ENCODE measurements at places on chromosomes 16 and 17.
A peak's percentile ranks its signal among the peaks of the same experiment; 100 is the strongest.

DNA sequence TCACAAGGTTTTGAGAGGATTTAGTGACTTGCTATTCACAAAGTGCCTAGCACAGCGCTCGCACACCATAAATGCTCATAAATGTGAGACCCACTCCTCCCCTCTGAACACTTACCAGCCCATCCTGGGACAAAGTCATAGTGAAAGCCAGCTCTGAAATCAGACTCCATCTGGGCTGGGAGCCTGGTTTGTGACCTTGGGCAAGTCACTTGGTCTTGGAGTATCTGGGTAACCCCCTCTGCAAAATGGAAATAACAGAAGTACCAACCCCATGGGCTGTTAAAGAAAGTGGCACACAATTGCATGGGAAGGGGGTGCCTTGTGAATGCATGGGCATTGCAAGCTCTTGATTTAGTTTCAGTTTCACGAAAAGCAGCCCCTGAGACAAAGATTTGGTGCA lies 104.7 kb upstream of the CDH5 start:
- DNase-seq = no peak

- peak; percentile 55 for DNase-seq
Measured at GRCh38 chr17:19533718-19534561, at the start of gene SLC47A1. SLC47A1 (plus strand) TSS chr17:19533854; CDS start chr17:19533940, 86 bp downstream.

- DNase-seq = peak; percentile 72
Measured at GRCh38 chr16:2148714-2149629, 547 bp downstream of the RAB26 start.

GRCh38 chr17:76883744-76884525 lies 15.7 kb downstream of the MGAT5B start:
- no peak for DNase-seq

GRCh38 chr17:35981246-35981645 lies at the start of gene CCL16:
CCL16 (minus strand) TSS chr17:35981497; CDS start chr17:35981420, 77 bp downstream.
- DNase-seq = no peak

- peak; percentile 56 for DNase-seq
Measured at GRCh38 chr17:80545499-80545826, 825 bp downstream of the RPTOR start.

- DNase-seq = no peak
Measured at GRCh38 chr17:76473541-76473985, 6.2 kb downstream of the AANAT start.

DNA sequence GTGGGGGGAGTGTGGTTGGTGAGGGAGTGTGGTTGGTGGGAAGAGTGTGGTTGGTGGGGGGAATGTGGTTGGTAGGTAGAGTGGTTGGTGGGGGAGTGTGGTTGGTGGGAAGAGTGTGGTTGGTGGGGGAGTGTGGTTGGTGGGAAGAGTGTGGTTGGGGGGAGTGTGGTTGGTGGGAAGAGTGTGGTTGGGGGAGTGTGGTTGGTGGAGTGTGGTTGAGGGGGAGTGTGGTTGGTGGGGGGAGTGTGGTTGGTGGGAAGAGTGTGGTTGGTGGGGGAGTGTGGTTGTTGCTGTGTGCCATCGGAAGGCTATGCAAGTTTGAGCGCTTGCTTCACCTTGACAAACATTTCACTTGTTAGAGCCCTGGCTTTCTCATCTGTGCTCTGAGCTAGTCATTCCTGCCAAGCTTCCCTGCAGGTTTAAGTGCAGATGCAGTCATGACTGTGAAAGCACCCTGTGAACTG lies 20.1 kb downstream of the MINK1 start:
- no peak for DNase-seq

DNA sequence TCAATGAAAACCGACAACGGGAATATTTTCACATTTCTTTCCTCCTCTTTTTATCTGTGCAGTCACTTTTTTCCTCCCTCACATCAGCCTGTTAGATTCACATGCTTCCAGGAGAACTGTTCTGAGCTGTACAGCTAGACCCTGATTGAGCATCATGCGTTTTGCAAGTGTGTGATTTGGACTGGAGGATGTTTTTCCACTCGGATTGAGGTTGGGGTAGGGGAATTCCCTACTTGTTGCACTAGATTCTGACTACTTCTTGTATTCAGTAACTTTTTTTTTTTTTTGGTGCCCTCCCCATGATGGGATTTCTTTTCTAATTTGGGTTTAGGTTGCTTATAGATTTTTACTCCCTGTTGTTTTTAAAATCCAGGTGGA lies 4.8 kb downstream of the MSI2 start:
- DNase-seq = no peak

DNA sequence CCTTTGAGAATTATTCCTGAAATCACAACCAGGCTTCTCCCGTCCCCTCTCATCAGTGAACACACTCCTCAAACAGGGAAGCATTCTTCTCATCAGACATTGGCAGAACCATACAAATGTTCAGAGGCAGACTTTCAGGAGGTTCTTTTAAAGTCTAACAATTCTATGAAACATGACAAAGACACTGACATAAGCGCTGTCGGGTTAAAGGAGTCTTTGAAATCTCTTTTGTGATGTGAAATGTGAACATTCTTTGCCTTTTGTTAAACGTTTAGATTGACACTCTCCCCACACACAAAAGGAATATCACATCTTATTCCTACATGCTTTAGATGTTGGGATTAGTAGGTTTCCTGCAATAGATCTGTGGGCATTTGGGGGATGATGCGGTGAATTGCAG lies 63.9 kb downstream of the NETO2 start:
- no peak for DNase-seq

DNA sequence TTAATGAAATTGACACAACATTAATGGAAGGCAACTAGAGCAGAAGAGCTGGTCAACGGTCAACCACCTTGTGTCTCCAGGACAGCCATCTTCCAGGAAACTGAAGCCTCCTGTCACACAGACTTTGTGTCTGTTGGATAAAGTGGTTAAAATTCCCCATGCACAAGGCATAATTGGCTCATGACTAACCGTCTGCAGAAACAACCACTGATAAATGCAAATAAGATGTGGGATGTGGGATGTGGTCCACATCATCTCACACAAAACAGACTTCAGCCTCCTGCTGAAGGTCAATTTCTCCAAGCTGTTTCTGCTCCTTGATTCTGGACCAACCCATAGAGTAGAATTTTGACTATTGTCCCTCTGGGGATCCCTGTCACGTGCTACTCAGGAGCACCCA lies 26.9 kb upstream of the XYLT1 start:
- DNase-seq = no peak

DNA sequence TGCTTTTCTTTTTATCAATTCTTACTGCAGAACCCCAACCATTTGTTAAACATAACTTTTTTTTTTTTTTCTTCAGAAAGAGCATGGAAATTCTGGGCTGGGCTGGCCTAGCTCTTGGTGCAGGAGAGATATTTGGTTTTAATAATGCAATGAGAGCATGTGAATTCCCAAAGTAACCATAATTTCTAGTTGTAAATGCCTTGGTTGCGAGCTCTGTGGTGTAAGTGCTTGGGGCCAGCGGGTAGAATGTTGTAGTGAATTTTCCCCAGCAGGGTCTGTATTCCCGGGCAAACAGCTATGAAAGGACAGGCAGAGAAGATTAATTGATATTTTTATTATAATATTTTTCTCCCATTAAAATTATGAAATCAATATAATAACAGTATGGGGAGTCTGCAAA lies 465.6 kb downstream of the HS3ST4 start:
- DNase-seq = no peak

DNA sequence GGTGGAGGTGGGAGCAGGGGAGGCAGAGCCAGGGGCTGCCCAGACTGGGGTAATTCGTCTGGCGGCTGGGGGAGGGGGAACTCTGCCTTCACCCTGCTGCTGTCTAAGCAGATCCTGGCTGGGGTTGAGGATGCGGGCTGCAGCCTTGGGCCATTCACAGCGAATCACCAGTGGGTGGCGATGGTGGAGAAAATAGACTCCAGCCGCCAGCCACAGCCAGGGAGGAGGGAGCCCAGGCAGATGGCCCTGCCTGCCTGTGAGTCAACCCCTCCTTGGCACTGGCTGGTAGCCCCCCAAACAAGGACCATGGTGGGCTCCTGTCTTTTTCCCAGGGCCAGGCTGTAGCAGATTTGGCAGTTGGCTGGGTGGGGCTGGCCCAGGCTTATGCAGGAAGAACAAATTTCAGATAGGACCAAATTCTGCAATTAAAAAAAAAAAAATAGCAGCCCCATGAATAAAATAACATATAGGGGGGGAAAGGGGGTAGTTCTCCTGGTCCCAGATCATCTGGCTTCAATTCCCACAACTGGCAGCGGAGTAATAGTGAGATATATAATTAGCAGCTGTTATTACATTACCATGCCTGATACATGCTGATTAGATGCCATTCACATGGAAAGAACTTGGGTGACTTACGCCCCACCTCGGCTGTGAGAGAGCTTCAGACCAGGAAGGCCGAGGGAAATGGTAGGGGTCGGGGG lies 41.5 kb upstream of the CDH5 start:
- DNase-seq = peak; percentile 67

- no peak for DNase-seq
Measured at GRCh38 chr17:45061606-45062205, 589 bp downstream of the NMT1 start.

GRCh38 chr16:83971165-83972130 lies 3.4 kb downstream of the NECAB2 start:
- DNase-seq = no peak

DNA sequence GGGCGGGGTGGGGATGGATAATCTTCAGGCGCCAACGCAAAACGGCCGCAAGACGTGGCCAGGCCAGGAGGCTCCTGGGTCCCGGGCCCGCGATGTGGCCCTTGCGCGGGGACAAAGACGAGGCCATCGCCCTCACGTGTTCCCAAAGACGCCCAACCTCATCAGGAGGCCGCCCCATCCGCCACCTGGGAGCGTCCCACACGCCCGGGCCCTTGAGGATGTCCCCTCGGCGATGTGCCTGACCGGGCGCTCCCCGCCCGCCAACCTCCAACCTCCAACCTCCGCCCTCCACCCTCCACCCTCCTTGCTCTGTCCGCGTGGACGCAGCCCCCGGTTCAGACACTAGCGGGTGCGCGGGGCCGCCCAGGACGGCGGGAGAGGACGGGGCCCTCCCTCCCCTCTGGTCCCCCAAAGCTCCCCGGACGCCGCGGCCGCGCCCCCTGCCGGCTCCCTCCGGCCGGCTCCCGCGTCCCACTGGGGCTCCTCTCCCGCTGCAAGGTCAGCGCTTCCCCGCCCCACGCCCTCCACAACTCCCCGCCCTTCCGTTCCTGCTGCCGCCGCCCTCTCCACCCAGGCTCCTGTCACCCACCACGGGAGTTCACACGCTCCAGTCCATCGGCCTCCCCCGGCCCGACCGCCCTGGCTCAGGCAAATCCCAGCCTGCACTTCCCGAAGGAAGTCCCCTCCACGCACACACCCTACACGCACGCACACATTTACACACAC lies 250.8 kb upstream of the RPL38 start:
- DNase-seq = peak; percentile 84

DNA sequence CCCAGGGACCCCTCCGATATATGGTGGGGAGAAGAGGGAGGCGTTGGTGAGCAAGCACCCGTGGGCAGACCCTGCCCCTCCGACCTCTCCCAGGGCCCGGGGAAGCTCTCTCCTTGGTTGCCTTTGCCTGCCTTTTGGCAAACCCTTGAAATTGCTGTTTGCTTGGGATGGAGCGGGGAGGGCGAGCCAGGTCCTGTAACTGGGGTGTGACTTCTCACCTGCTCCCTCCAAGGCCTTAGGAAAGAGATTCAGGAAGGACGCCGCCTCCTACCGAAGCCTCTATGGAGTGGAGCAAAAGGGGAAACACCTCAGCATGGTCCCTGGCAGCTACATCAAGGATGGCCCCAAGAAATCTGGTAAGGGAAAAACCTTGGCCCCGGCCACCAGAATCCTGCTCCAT lies 4.6 kb downstream of the C16orf78 start:
- DNase-seq = no peak

- DNase-seq = no peak
Measured at GRCh38 chr17:9226794-9227135, 205.5 kb downstream of the NTN1 start.

- no peak for DNase-seq
Measured at GRCh38 chr17:15398291-15398690, 56.9 kb upstream of the TEKT3 start.

DNA sequence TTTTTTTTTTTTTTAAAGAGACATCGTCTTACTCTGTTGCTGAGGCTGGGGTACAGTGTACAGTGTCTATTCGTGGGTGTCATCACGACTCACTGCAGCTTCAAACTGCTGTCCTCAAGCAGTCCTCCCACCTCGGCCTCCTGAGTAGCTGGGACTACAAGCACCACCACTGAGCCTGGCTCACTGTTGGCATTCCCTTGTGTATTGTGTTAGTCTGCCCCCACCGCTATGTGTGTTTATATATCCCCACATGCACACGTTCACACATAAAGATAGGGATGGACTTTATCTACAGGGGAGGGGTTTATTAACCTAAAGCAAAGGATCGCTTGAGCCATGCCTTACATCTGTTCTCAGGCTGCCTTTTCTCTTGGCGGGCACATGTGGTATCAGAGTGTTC lies 63.8 kb downstream of the SEC14L1 start:
- DNase-seq = no peak

DNA sequence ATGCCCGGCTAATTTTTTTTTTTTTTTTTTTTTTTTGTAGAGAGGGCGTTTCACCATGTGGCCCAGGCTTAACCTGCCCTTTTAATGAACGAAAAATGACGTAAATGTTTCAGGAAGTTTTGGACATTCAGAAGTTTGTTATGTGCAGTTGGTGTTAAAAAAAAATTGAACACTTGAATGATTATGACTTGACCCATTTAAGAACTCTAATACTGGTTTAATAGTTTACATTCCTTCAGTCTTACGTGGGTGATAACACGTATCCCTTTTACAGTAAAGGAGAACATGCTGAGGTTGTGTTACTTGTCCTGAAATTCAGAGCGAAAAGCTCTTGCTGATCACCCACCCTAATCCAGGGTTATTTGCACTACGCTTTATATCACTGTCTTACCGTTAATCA lies 1.7 kb downstream of the MLYCD start:
- no peak for DNase-seq

- no peak for DNase-seq
Measured at GRCh38 chr16:51851111-51851510, 695.8 kb downstream of the TOX3 start.

DNA sequence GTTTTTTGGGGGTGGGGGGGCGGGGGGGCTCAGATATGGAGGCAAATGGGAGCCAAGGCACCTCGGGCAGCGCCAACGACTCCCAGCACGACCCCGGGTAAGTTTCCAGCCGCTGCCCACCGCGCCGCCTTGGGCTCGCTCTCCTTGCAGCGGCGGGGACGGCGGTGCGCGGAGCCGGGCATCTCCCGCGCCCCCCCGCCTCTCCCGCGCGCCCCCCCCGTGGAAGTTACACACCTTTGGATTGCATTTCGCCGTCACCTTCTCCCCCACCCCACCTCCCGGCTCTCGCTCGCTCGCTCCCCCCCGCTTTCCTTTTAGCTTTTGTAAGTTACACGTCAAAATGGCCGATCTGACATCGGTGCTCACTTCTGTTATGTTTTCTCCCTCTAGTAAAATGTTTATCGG lies 387 bp downstream of the MSI2 start:
- peak; percentile 56 for DNase-seq
